Left cardiac atrium (tissue), 4 donors: ENCODE measurements at places on chromosomes 5 and 9.

GRCh38 chr9:86488794-86489193 is 134.6 kb upstream of the TUT7 start:
- DNase-seq, result no peak

DNA sequence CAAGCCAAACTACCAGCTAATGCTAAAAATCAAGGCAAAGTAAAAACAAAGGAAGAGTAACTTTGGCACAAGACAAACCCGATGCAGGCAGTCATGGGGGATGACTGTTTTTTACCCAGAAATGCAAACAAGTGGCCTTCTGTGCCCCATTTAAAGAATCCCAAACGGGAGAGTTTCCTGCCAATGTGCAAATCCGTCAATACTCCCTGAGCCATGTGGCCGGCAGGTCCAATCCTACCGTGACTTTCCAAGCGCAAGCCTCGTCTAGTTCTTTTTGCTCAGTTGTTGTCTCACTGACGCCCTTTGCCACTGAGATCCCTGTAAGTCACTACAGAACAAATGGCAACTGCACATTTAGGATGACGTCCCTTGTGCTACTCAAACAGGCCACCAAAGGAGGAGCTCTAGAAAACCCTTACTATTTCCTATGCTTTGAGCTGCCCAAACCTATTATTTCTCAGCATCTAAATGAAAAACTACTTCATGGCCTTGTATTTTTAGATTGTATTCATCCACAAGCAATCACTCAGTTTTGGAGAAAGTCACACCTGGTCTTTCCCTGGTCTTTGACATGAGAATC is 43.4 kb downstream of the OTULIN start:
- no peak for DNase-seq

DNA sequence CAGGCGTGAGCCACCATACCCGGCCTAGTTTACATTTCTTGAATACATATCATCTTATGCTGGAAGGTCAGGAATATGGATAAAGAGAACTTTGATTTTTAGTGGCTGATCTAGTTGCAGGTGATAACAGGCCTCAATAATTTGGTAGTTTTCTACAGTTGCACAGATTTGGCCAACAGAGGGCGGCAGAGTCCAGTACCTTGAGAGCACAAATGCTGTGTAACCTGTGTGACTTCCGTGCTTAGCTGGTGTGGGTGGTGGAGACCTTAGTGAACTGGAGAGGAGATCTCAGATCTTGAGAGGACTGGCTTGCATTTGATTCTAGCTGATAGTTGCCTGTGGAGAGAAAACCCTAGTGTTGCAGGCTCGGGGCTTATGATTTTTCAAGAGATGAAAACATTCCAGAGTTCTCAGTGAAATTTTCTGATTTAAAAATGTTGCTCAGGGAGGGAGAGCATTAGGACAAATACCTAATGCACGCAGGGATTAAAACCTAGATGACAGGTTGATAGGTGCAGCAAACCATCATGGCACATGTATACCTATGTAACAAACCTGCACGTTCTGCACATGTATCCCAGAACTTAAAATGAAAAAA is 17.4 kb upstream of the GPR151 start:
- DNase-seq, result peak; percentile 57

DNA sequence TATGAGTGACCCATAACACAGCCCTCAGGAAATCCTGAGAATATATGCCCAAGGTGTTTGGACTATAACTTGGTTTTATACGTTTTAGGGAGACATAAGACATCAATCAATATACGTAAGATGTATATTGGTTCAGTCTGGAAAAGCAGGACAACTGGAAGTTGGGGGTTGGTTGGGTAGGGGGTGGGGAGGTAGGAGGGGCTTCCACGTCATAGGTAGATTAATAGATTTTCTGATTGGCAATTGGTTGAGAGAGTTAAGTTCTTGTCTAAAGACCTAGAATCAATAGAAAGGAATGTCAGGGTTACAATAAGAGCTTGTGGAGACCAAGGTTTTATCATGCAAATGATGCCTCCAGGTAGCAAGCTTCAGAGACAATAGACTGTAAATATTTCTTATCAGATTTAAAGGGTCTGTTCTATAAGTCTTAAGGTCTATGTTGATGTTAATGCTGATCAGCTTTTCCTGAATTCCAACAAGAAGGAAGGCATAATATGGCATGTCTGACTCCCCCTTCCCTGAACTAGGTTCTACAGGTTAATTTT is 2267.7 kb upstream of the ACO1 start:
- no peak for DNase-seq

DNA sequence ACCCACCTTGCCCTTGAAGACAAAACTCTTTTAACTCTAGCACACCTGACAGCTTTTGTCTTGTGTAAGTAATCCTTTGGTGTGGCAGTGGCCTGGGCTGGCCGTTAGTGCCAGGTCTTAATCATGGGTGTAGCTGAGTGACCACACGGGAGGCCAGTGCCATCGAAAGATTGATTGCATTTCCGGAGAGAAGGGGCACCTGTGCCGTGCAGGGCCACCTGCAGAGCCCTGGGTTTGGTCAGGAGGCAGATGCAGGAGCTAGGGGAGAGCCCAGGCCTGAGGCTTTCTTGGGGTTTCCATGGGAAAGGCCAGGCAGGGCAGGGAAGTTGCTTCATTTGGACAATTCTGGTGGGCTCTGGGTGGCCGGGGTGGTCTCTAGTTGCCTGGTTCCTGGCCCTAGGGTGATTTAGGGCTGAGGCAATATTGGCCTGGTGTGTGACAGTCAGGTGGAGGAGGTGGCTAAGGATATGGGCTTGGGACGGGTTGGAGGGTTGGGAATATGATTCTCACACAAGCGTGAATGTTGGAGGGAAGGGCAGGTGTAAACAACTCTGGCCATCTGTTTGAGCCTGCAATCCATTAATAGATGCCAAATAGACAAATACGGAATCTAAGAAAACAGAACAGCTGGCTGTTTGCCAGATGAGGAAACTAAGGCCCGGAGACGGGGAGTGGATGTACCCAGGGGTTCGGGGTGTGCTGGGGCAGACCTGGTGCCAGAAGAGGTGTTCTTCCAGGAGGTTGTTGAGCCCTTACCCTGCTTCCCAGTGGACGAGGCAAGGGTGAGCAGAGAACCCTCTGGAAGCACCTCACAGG is 4.6 kb downstream of the DBH start:
- peak; percentile 5 for DNase-seq

DNA sequence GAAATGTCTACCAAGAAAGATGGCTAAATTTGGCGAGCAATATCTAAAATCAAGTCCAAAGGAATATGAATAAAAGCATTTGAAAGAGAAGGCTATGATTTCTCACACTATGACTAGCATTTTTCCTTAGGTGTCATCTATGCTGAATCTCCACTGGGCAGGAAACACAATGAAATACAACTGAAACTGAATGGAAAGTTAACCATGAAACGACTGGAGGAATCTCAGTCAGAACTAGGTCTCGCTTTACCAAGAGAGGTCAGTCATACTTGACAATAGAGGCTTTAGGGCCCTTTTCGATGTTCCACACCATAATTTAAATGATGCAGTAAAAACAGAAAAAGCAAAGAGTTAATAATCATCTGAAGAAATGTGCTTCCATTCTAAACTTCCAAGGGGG is 339.0 kb downstream of the PDE4D start:
- no peak for DNase-seq

- DNase-seq, result no peak
Observed at GRCh38 chr9:136077491-136077890, 17.6 kb downstream of the NACC2 start.

- no peak for DNase-seq
Observed at GRCh38 chr5:16265141-16265540, 85.5 kb upstream of the MARCHF11 start.

GRCh38 chr5:167576126-167576525 is 715.3 kb upstream of the WWC1 start:
- no peak for DNase-seq

- no peak for DNase-seq
Observed at GRCh38 chr9:98807070-98807813, at the start of gene GALNT12. Gene GALNT12, plus strand, starts transcription at chr9:98807670. Its CDS starts 29 bp downstream, at chr9:98807699.

GRCh38 chr5:140116716-140117115 is 2.8 kb downstream of the PURA start:
- DNase-seq, result no peak

GRCh38 chr9:128215491-128216409 is 12.6 kb downstream of the DNM1 start:
- DNase-seq, result no peak

DNA sequence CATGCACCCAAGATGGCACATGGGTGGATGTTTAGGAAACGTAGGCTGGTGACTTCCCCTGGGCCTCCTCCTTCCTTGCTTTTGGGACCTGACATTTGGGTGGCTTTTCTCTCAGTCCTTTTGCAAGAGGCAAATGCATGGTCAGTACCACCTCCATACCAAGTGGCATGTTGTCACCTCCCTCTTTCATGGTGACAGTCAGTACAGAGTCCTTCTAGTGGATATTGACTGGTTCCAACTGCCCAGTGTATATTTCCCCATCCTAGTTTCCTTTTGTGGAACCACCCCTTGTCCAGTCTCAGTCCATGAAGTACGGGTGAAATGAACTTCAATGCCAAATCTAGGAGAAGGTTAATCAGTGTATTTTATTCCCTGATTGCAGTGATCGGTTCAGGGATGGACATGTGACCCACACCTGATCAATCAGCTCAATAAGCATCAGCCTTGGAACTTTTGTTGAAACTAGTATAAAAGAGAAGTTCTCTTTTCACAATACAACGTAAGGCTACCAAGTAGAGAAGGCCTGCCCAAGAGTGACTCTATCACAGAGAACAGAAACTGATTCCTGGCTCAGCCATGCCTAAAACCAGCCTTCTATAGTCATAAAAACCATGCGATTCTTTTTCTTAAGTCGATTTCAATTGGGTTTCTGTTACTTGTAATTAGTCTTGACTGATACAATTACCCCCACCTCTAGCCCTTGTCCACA is 143.4 kb upstream of the KLF9 start:
- no peak for DNase-seq

GRCh38 chr9:5643005-5643624 is 14.2 kb downstream of the RIC1 start:
- no peak for DNase-seq

DNA sequence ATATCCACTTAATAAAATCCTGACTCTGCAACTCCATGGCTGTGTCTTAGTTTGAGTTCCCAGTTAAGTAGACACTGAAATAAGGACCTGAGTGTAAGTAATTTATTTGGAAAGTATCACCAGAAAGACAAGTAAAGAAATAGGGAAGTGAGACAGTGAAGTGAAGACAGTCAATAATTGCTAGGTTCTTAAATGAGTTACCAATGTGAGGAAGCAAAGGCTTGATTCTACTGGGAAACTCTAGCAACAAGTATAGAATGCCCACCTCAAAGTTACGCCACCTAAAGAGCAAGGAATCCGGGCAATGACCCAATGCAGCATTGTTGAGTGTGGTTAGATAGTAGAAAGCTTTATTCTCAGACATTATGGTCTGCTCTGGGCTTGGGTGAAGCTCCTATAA is 383.9 kb downstream of the TLR4 start:
- no peak for DNase-seq

GRCh38 chr9:112112519-112112918 is 62.6 kb downstream of the SUSD1 start:
- DNase-seq, result no peak

DNA sequence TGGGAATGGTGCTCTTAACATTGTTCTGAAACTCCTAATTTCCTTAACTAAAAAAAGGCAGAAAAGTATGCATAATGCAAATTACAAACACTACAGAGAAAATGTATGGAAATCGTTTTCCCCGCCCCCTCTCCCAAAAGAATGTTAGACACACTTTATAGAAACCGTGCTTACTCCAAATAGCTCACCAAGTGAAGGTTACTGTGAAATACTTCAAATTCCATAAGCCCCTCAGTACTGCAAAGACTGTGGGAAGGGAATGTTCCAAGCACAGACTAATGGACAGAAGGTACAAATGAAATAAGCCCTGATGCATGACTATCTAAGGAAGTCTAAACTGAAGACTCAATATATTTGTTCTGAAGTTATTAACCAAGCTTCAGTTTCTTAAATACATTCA is 12.5 kb downstream of the MAPKAP1 start:
- no peak for DNase-seq

- DNase-seq, result no peak
Observed at GRCh38 chr5:66223637-66224036, 79.5 kb downstream of the SREK1 start.

GRCh38 chr9:5481322-5482040 is 28.9 kb upstream of the PDCD1LG2 start:
- no peak for DNase-seq

- DNase-seq, result no peak
Observed at GRCh38 chr9:2181792-2182191, 166.6 kb downstream of the SMARCA2 start.

DNA sequence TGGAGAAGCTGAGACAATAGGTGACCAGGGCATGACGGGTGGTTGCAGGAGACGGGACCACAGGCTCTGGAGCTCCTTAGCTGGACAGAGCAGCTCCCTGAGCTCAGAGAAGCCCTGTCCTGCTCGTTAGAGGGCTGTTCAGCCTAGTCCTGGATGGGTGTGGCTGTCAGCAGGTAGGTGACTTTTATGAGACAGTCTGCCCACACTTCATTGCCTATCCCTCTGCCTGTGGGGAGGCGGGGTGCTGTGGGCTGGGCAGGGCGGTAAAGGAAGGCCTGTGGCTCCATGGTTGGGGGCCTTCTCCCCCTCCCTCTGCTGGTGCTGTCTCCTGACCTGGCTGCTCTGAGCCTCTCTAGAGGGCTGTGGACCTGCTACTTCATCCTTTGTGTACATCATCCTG is 134.6 kb downstream of the RXRA start:
- DNase-seq, result no peak

GRCh38 chr9:72356041-72356582 is 8.9 kb downstream of the ZFAND5 start:
- no peak for DNase-seq

DNA sequence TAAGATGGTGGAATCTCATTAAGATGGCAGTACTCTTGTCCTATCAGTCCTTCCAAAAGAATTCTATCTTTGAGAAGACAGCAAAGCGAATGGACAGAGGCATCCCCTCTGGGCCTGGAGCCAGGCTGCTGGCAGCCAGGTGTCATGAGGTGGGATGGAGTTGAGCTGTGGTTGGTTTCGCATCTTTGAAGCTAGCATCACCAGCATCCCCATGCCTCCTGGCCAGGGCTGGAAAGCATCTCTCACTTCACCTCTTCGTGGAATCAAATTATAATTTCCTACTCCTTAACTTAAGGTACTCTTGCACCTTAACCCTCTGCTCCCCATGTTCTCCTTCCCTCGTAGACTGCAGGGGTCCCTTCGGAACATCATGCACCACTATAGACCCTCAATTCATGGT is 248.3 kb downstream of the GADD45G start:
- DNase-seq, result no peak

- no peak for DNase-seq
Observed at GRCh38 chr9:18122171-18122570, 351.8 kb upstream of the ADAMTSL1 start.
